ENCODE measurements at places on chromosomes 11 and 22.

DNA sequence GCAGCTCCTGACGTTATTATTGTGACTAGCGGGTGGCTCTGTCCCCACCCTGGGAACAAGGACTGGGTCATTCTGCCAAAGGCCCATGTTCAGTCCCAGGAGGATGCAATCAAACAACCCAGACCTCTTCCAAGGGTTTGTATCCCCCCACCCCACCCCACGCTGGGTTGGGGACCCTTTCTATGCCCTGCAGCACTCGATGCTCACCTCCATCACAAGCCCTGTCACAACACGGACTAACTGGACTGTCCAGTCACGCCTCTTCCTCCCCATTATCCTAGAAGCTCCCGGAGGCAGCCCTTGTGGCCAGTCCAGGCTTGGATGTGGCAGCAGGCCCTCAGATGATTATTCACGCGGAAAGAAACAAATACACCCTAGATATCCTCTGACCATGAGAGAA lies 3.7 kb downstream of the SHANK2 start:
- no peak for DNase-seq

DNA sequence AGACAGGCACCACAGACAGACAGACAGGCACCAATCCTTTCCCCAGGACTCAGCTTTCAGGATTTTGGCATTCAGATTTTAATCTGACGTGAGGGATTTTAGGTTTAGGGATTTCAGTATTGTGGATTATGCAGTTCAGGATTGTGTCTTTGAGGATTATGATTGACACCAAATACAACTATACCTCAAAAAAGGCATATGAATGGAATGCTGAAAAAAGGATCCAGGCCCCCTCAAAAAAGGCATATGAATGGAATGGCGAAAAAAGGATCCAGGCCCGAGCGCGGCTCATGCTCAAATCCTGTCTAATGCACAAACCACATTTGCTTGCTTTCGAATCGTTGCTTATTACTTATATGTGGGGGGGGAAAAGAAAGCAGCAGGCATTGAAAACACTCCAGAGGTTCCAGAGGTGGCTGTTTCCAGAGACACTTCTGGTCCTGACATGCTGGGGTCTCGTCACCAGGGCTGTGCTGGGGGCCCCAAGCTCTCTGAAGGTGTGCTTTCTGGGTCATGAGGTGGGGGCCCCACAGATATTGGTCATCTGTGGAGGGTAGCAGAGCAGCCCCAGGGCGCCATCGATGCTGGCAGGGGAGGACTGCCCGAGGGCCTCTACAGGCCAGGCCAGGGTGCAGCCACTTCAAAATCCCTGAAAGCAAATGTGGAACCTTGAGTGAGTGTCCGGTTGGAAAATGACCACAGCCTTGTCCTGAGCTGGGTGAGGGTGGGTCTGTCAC lies 16.8 kb upstream of the OSBPL5 start:
- no peak for DNase-seq

DNA sequence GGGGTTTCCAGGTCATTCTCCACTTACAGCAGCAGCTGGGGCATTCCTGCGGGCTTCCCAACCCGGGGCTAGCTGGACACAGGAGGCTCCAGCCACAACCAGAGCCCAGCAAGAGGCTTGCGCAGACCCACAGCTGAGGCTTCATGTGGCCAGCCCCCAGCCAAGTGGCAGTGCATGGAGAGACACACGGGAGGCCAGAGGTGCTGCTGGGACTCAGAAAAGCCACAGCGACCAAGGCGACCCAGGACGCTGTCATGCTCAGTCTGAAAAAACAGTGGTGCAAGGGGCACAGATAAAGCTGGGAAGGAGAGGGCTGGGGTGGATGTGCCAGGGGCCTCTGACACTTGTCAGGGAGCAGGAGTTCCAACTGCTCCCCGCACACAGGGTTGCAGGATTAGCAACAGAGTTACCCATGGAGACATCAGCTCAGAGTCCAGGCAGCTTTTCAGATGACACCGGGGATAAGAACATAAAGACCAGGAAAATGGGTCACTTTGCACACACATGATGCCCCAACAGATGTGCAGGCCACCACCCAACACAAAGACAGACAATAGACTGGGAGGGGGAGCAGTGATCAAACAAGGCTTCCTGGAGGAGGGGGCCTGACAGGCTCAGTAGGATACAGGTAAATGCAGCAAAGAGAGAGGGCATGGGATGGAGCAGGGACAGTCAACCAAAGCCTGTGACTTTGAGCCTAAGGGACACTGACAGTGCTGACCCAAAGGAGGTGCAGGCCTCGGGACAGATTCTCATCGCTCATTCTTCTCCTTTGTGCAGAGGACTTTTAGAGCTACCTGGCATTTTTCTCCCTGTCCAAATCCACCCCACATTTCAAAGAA lies 6.9 kb upstream of the NEAT1 start:
- DNase-seq = no peak

DNA sequence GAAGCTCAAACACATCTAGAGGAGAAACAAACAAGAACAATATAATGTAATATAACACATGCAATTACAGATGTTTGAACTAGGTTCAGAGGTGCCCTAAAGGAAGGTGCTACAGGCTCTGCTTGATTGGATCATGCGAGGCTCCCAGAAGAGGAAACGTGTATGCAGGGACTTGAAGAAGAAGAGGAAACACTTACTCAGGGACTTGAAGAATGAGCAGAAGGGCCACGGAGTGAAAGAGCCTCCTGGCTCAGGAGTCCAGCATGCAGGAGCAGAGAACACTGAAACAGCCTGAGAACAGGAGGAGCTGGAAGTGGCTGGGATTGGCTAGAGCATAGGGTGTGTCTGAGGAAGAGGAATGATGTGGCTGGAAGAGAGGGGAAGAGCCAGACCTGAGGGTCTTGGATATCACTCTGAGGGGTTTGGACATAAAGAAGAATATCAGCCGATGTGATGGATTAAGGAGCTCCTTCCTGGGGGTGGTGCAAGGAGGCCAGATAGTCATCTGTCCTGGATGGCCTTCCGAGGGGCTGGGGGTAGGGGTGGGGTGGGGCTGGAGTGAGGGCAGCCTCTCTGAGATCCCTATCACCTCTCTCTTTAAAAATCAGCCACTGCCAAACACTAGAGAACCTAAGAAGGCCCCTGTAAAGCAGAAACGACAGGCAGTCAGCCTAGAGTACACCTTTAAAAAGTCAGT lies 16.8 kb downstream of the FZD4 start:
- DNase-seq = no peak

DNA sequence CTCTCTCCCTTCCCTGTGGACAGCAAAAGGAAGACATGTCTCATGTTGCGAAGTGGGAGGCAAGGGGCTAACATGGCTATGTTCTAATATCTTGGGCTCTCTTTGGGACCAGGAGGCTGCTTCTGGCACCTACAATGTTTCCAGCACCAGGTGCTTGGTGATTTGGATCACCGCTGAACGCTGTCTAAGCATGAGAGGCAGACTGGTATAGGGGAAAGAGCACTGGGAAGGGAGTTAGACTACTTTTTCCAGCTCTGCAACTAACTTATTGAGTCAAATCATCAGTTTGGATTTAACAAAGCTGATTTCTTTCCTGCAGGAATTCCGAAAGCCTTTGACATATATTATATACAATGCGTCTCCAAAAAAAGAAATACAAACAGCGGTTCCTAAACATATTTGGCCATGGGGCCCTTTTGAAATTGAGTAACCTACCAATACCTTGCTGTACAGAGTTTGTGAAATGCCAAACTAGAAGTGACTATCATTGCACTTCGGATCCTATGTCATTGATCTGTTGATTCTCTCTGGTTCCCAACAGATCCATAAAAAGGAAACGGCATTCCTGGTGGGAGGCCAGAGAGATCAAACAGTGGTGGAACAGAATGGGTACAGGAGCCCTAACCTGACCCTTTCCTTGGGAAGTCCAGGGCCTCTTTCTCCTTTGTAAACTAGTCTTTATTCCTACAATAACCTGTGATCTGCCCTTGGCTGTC lies 37.8 kb downstream of the FBXO7 start:
- no peak for DNase-seq

- DNase-seq = no peak
Observed at GRCh38 chr11:92349486-92350156, 125.0 kb downstream of the FAT3 start.

- no peak for DNase-seq
Observed at GRCh38 chr11:28139841-28140415, 31.7 kb downstream of the METTL15 start.

- DNase-seq = no peak
Observed at GRCh38 chr22:46942799-46943785, 180.6 kb downstream of the TBC1D22A start.

DNA sequence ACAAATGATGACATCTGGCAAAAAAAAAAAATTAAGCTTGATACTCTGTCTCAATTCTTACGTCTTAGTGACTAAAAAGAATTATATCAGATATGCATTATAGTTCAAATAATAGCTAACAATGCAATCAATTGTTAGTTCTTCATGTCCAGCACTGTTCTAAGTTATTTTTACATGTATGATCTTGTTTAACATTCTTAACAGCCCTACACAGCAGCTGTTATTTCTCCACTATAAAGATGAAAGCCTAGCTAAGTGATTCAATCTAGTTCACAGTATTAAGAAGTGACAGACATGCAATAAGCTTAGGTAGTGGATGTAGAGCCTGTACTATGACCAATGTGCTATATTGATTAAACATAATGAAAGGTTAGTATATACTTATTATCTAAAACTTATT lies 4.1 kb downstream of the ZNF214 start:
- no peak for DNase-seq

DNA sequence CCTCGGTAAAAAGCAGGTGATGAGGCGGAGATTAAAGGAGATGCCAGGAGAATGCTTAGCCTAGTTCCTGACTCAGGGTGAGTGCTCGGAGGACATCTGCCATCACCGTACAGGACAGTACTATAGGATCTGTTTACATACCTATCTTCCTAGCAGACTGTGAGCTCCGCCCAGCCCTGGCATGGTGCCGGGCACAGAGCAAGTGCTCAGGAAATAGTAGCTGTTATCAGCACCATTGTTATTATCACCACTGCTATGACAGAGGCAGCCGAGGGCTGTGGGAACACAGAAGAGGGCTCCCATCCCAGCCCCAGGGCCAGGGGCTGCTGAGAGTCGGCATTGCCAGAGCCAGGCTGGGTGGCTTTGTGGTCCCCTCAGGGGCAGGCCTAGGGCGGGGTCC lies 642 bp upstream of the SEPTIN3 start:
- peak; percentile 68 for DNase-seq

- DNase-seq = no peak
Observed at GRCh38 chr11:117374316-117375055, 46.8 kb downstream of the CEP164 start.

DNA sequence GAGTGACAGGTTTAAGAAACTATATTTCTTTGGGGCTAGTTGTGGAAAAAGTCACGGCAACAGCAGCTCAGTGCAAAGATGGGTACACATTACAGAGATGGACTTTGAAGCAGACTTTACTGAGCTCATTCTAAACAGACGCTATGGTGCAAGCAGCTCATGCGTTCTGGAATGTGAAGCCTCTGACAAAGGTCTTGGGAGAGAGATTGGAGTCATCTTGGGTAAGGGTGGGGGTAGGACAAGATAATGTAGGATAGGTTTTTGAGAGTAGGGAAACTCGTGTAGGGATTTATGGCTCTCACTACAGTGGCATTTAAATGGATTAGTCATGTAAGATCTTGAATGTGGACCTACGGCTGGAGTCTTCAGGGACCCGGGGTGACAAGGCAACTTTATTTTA lies 36.2 kb upstream of the CLMP start:
- no peak for DNase-seq

DNA sequence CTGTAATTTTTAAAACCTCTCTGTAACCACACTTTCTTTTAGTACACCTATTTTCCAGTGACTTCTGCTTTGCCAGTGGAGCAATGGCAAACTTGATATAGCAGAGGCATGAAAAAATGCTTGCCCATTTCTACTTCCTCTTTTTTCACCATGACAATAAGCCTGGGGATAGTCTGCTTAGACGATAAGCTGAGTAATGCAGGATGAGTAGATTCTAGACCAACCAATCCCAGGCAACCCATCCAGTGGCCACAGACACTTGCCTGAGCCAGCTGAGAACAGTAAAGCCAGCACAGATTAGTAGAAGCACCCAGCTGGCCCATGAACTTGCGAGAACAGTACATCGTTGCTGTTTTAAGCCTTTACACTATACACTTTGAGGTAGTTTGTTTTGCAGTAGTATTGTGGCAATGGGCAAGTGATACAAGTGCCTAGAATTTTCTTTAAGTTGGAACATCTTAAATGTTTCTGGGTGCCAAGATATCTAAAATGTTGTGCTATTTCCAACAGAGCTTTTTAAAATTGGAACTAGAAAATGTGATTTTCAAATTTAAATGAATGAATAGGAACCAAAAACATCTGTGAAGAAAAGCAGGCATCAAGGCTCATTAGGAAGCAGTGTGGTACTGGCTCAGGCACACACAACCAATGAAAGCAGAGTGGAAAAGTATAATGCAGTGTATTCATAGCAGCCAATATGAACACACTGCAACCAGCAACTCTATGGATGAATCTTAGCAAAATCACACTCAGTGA lies 37.7 kb downstream of the DDI1 start:
- DNase-seq = no peak

- no peak for DNase-seq
Observed at GRCh38 chr22:42879371-42880021, 22.4 kb upstream of the ARFGAP3 start.

GRCh38 chr22:41488076-41488475 lies 19.2 kb downstream of the ACO2 start:
- no peak for DNase-seq

- peak; percentile 14 for DNase-seq
Observed at GRCh38 chr11:62241095-62241494, 944 bp upstream of the SCGB1D2 start.

DNA sequence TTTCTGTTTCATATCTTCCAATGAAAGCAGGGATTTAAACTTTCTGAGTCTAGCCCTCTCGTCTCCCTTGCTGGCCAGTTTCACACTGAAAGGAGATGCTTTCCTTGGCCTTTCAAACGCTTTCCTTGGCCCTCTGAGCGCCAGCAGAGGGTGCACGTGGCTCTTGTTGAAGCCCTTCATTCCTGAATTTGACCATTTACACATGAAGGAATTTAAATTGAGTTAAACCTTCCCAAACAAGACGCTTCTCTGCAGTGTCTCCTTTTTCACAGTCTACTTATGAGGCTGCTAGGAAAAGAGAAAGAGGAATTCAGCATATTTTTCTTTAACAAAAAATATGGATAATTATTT lies 21.6 kb downstream of the NNMT start:
- DNase-seq = peak; percentile 12
